ENCODE measurements at places on chromosomes 2 and 18.

GRCh38 chr2:197167608-197168314, 142.8 kb downstream of the ANKRD44 start:
- DNase-seq, result no peak

DNA sequence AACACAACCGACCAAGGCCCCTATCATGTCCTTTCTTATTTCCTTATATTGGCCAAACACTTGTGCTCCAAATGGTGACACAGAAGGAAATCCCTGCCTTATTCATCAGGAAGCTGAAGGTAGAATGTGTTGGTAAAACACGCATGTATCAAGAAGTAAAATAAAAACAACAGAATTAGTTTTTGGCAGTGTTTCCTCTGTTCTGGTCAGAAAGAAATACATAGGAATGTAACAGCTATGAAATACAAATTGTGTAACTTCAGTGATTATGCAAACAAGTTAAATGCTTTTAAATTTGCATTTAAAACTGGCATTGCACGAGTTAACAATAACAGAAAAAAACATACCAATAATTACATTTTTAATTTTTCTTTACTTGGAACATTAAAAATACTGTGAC, 19.3 kb downstream of the ST6GAL2 start:
- no peak for DNase-seq

DNA sequence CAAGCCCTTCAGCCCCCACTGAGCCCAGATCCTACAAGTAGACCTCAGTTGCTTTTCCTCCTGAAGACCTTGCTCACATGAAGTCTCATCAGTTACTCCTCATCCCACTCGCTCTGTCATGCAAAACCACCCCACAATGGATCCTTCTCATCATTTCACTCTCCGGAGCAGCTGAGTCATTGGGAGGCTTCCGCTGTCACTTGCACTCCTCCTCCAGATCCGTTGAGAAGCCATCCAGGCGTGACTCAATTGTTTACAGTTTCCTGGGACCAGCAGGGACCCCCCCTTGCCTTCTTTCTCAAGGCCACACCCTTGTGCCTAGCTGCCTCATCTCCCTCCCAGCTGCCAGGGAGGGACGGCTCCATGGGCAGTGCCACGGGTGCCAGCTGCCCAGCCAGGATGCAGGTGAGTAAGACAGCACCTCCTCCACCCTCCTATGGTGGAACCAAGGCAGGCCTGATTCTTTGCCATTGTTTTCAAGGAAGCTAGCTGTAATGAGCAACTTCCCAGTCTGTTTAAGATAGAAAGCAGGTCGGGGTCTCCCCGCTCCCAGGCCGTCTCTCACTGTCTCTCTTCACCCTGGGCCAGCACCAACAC, 16.3 kb downstream of the GPR55 start:
- DNase-seq, result no peak

- no peak for DNase-seq
Measured at GRCh38 chr2:73176205-73176880, 26.0 kb upstream of the NOTO start.

- no peak for DNase-seq
Measured at GRCh38 chr18:29164993-29165599, 988.2 kb upstream of the CDH2 start.

GRCh38 chr2:85705680-85706039, 11.5 kb downstream of the GNLY start:
- DNase-seq, result no peak

- peak; percentile 21 for DNase-seq
Measured at GRCh38 chr18:3246635-3247239, 864 bp upstream of the MYL12A start.

- DNase-seq, result no peak
Measured at GRCh38 chr2:200442471-200442870, 67.4 kb downstream of the KCTD18 start.

GRCh38 chr2:239979243-239980023, 45.7 kb downstream of the NDUFA10 start:
- peak; percentile 84 for DNase-seq

DNA sequence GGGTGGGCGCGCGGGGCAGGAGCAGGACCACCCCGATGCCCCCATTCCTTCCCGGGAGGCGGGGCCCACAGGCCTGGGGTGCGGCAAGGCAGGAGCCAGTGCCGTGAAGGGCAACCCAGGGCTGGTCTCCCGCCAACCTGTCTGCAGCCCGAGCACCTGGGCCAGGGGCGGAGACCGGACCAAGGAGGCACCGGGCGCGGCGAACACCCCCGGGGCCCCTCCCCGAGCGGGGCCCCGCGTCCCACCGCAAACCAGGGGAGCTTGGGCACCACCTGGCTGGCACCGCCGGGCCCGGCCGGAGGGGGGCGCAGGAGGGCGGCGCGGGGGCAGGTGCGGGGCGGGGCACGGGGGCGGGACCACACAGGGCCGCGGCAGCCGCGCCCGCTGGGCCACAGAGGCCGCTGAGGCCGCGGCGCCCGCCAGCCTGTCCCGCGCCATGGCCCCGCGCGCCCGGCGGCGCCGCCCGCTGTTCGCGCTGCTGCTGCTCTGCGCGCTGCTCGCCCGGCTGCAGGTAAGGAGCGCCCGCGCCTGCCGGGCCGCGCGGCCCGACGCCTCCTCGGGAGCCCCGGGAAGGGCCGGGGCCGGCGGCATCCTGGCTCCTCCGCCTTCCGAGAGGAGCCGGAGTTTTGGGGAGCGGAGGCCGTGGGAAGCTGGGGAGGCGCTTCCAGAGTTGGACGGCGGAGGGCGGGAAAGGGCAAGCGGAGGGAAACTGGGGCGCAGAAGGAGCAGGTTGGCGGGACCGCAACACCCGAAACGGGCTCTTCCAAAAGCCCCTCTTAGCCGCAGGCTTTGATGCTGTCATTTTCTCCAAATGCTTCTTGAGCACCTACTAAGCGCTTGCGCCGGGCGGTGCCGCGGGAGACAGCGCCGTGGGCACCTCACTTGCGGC, at the start of gene TNFRSF11A:
Gene TNFRSF11A (plus strand): TSS at position 394 of the 889 bp plus-strand sequence. CDS start 43 bp downstream, at position 437.
- peak; percentile 21 for DNase-seq

GRCh38 chr2:171318463-171318934, 115.3 kb downstream of the METTL8 start:
- DNase-seq, result peak; percentile 96

- no peak for DNase-seq
Measured at GRCh38 chr18:32661486-32662299, 111.1 kb downstream of the KLHL14 start.

- no peak for DNase-seq
Measured at GRCh38 chr2:47312491-47312850, 90.5 kb upstream of the MSH2 start.

DNA sequence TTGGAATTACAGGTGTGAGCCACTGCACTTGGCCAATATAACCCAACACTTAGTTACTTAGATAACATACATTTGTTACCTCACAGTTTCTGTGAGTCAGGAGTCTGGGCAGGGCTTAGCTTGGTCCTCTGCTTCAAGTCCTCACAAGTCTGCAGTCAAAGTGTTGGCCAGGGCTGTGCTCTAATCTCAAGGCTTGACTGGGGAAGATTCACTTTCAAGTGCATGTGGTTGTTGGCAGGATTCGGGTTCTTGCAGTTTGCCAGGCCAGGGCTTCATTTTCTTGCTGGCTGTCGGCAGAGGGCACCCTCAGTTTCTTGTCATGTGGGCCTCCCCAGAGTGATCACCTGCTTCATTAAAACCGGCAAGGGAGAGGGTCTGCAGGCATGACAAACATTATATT, 103.7 kb downstream of the SLC4A3 start:
- DNase-seq, result no peak

DNA sequence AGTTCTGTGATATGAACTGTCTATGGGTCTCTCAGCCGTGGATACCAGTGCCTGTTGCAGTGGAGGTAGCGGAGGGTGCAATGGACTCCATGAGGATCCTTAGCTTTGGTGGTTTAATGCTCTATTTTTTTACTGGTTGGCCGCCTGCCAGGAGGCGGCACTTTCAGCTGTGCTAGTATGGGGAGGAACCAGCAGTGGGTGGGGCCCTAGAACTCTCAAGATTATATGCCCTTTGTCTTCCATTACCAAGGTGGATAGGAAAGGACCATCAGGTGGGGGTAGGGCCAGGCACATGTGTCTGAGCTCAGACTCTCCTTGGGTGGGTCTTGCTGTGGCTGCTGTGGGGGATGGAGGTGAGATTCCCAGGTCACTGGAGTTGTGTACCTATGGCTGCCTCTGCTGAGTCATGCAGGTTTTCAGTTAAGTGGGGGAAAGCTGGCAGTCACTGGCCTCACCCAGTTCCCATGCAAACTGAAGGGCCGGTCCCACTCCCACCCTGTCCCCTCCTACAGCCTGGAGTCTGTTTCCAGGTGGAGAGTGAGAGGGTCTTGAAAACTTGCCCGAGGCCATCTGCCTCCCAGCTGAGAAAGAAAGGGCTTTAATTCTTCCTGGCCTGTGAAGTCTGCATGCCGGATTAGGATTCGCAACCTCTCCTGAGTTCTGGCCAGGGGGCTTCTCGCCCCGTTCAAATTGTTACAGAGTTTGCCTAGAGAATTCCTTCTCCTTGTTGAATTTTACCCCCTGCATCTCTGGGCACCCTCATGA, 14.5 kb downstream of the KCNS3 start:
- no peak for DNase-seq

DNA sequence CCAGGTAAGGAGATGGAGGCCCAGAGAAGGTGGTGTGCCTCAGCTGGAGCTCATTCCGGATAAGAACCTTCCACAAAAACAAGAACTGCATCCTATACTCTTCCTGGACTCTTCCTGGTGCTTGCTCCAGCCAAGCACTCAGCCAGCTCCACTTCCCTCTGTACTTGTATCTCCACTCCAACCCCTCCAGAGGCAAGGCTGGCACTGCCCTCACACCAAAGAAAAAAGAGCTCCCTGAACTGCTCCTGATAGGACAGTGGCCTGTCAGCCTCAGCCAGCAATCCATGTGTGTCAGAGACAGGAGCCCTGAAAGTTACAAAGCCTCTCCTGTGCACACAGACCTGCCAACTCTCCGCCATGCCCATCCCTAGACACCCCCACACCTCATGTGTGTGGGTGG, 248.1 kb downstream of the CELF4 start:
- DNase-seq, result no peak

DNA sequence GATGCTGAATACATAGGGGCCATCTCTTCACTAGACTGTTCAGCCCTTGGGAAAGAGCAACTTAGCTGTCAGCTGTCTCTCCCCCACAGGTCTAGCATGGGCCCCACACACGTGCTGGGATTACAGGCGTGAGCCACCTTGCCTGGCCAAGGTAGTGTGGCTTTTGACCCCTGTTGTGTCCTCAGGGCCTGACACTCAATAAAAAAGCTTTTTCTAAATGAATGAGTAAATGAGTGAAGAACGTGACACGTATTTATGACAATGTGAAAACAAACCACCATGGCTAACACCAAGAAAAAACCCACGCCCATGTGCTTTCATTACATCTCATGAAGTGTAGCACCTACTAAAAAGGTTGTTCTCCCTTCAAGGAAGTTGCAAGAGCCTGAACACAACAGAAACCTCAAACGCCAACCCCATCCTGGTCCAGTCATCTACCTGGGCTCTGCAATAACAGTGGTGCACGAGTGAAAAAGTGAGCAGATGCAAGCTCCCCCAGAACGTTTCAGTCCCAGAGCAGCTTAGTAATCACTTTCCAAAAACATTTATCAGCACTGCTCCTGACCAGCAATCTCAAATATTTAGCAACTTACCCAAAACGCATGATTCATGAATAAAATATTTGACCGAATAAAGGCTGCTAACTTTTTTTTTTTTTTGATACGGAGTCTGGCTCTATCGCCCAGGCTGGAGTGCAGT, 3.4 kb downstream of the WDFY1 start:
- DNase-seq, result no peak

- peak; percentile 19 for DNase-seq
Measured at GRCh38 chr18:8609659-8610458, 622 bp downstream of the RAB12 start.

DNA sequence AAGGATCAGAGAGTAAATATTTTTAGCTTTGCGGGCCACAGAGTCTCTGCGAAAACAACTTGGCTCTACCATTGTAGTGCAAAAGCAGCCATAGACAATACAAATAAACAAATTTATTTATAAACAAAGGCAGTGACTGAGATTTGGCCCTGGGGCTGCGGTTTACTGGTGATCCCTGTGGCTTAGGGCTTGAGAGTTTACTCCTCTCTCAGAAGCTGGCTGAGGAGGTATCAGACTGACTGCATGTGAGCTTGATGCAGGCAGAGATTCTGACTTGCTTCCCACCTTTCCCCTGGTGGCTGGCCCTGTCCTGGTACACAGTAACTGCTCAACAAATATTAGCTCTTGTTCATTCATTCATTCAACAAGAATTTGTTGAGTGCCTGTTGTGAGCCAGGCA, 81.5 kb downstream of the PRKCE start:
- no peak for DNase-seq

- DNase-seq, result no peak
Measured at GRCh38 chr2:165899311-165899710, 54.3 kb downstream of the TTC21B start.

DNA sequence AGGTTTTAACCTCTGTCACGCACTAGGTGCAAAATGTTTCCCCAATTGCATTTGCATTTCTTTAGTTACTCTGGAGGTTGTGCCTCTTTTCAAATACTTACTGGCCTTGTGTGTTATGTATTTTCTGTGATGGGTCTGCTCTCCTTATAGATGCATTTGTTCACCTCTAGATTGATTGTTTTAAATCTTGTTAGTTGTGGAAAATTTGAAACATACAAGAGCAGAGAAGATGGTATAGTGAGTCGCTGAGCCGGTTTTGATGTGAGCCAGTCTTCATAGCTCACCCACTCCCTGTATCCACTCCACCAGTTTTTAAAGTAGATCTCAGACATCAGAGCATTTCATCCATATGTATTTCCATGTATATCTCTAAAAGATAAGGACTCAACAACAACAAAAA, 6.5 kb downstream of the IMP4 start:
- DNase-seq, result no peak

DNA sequence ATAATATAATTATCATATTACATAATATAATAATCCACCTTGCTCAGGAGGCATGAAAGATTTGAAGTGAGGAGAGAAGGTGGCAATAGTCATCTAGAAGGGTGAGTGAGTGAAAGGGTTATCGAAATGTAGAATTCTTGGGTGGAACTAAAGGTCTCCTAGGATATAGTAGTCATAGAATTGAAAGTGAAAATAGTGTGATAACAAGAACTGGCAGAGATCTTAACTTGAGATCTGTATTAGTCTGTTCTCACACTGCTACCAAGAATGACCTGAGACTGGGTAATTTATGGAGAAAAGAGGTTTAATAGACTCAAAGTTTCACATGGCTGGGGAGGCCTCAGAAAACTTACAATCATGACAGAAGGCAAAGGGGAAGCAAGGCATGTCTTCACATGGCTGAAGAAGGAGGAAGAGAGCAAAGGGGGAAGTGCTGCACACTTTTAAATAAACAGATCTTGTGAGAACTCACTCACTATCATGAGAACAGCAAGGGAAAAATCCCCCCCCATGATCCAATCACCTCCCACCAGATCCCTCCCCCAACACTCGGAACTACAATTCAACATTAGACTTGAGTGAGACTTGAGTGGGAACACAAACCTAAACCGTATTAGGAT, 351.5 kb downstream of the NR4A2 start:
- no peak for DNase-seq

DNA sequence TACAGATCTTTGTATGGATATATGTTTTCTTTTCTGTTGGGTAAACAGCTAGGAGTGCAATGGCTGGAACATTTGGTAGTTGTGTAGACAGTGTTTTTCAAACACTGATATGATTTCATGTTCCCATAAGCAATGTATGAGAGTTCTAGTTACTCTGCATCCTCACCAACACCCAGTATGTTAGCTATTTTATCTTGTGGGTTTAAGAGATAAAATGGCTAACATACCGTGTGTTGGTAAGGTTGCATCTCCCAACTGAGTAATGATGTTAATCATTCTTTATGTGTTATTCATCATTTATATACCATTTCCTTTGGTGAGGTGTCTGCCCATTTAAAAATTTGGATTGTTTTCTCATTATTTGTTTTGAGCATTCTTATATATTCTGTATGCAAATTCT, 65.7 kb downstream of the LYPD6B start:
- no peak for DNase-seq

GRCh38 chr2:75192496-75192895, 6.8 kb downstream of the TACR1 start:
- DNase-seq, result no peak
